ENCODE measurements at places on chromosomes 12 and 14.

DNA sequence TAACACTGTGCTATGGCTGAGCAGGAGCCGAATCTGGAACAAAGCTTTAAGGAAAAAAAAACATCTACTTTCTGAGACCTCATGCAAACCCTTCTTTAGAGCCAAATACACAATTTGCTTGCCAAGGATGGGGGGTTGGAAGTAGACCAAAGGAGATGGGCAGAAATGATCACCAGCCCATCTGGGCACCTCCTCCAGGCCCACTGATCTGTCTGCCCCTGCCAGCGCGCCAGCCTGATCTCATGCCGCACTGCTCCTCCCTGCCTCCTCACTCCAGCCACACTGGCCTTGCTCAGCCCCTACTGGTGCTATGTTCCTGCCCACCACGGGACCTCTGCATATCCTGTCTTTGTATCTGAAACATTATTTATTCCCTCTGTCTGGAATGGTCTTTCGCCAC is 24.8 kb upstream of the RAB35 start:
- no peak for DNase-seq

- DNase-seq = peak; percentile 29
These were observed 180.2 kb downstream of the ACSS3 start for GRCh38 chr12:81257947-81258551.

GRCh38 chr14:78383060-78383459 is 212.9 kb downstream of the NRXN3 start:
- no peak for DNase-seq

DNA sequence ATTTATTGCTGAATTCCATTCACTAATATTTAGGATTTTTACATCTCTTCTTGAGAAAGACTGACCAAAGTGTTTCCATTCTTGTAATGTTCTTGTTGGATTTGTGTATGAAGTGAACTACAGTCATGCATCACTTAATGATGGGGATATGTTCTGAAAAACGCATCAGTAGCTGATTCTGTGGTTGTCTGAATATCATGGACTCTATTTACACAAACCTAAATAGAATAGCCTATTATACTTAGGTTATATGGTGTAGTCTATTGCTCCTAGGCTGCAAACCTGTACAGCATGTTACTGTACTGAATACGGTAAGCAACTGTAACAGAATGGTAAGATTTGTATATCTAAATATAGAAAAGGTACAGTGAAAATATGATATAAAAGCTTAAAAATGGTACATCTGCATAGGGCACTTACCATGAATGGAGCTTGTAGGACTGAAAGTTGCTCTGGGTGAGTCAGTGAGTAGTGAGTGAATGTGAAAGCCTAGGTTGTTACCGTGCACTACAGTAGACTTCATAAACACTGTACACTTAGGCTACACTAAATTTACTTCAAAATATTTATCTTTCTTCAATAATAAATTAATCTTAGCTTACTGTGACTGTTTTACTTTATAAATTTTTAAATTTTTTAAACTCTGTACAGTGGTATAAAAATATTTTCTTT is 27.6 kb upstream of the P2RX4 start:
- no peak for DNase-seq

- no peak for DNase-seq
These were observed 140.6 kb downstream of the ITPR2 start for GRCh38 chr12:26692407-26692806.

Measured in NCI-H524 treated with DMSO at 0.1 percent for 48 hours (cell line).